ENCODE measurements at places on chromosomes 12 and 14.

GRCh38 chr14:99050309-99050708, 221.7 kb downstream of the BCL11B start:
- H3K36me3 ChIP-seq = no peaks in the 10 kb centered on the region
- H3K27ac ChIP-seq = no peak overlapping the region
- no peaks in the 10 kb centered on the region for H3K27me3 ChIP-seq
- H3K4me1 ChIP-seq = no peaks in the 10 kb centered on the region
- no peak for DNase-seq
- H3K4me3 ChIP-seq = no peak overlapping the region

DNA sequence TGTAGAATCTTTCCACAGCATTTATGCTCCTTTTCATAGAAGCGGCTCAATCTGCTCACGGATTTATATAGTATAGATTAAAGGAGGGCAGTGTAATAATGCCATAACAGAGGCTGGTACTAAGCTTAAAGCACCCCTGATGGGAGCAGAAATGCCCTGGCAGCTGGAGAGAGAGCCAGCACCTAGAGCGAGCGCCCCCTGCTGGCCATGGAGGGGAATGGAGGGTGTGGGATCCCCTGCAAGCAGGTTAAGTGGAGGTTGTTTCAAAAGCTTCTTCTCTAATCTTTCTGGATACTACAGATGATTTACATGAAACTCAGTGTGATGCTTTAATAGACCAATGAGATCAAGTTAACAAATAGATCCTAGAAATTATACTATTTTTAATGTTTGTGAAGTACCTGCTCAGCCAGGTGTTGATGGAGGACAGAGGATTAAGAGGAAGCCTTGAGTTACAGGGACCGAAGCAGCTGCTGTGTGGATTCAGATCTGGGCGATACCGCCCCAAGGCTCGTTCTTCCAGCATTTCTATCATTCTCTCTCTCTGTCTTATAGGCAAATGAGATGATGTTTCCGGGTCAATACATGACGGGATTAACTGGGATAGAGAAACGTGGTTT, 1519.3 kb upstream of the TMEM132C start:
- H3K27ac ChIP-seq = no peak overlapping the region
- peak; percentile 33 for DNase-seq
- H3K27me3 ChIP-seq = no peaks in the 10 kb centered on the region
- H3K4me3 ChIP-seq = no peak overlapping the region
- H3K36me3 ChIP-seq = no peaks in the 10 kb centered on the region
- H3K4me1 ChIP-seq = no peaks in the 10 kb centered on the region

DNA sequence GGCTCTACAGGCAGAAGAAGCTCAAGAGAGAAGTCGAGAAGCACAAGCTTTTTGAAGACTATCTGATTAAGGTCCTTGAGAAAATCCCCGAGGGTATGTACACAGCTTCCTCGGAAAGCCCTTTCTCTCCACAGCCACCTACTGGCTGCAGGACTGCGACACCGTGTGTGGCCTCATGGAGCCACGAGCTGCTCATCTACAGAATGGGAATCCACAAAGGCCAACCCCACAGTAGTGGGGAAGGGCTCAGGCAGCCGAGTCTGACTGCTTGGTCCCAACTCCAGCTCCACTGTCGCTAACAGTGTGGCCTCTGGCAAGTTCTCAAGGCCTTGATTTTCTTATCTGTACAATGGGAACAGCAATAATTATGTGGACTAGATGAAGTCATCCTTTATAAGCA, 2.5 kb downstream of the CCDC197 start:
- H3K4me1 ChIP-seq = no peaks in the 10 kb centered on the region
- H3K4me3 ChIP-seq = no peak overlapping the region
- DNase-seq = no peak
- H3K27ac ChIP-seq = no peak overlapping the region
- no peaks in the 10 kb centered on the region for H3K27me3 ChIP-seq

DNA sequence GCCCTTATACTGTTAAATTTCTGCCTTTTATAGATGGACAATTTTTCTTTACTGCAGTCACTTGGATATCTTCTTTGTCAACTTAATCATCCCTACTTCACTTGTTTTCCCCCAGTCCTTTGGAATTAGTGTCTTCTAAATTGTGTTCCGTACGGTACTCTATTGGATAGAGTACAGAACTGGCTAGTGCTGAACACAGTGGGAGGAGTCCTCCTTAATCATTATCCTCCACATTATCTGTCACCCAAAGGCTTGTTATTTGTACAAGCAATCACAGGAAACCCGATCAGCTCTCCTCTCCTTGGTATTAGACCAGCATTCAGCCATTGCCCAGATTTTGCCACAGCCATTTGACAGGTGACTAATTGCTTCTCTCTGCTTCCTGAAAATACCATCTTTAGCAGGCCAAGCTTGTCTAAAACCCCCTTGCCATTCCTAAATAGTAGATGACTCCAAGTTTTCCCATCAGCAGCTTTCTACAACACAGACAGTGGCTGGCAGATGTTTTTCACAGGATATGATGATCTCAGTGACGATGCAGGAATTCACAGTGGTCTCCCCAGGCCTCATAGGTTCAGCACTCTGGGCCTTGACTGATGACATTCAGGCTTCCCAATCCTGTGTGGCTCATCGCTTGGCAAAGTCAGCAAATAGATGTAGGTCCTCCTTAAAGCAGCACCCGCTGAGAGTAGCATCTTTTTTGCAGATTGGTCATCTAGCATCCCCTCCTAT, 216.0 kb upstream of the RGS6 start:
- H3K36me3 ChIP-seq = peaks cover 2% of the 10 kb centered on the region
- H3K4me1 ChIP-seq = no peaks in the 10 kb centered on the region
- DNase-seq = no peak

Measured in small intestine (tissue), 16 donors.